ENCODE measurements at places on chromosomes 11 and 22. TPM values are rescaled to one million over a fixed set of nuclear protein-coding genes. Genes with fewer than 3 reads are reported as not detected.

GRCh38 chr22:38317122-38317994 is at the start of gene CSNK1E:
TSS of gene CSNK1E (minus strand) at chr22:38317433. CDS start at chr22:38314157, 3,276 bp downstream.
- DNase-seq: peak; percentile 86

- peak; percentile 74 for DNase-seq
Measured at GRCh38 chr11:44927174-44927661, 23.5 kb downstream of the TP53I11 start.

- no peak for DNase-seq
Measured at GRCh38 chr22:27597703-27598444, 203.7 kb downstream of the MN1 start.

DNA sequence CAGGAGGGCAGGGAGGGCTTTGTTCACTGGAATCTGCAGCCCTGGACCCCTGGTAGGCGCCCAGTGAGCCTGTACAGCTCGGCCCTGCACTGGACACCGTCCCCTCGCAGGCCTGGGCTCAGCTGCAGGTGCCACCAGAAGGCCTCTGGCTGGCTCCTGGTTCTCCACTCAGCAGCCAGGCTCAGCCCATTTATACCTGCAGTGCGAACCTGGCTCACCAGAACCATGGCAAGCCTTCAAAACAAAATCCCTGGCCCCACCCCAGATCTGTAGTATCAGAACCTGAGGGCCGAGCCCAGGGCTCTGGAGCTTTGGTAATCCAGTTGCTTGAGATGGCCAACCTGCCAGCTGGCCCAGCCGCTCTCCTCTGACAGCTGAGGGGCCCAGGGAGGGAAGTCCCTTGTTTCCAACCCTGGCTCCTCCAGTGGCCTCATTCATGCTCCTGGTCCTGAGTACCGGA is 870 bp upstream of the FREY1 start:
- DNase-seq: no peak

GRCh38 chr22:39728236-39728860 is 157.8 kb downstream of the CACNA1I start:
- DNase-seq: no peak

The TEX12 gene
- 0.96 TPM for total RNA-seq

Measured in transverse colon (tissue), 4 donors.